ENCODE measurements at places on chromosomes 3 and 15.
A peak's percentile ranks its signal among the peaks of the same experiment; 100 is the strongest.

GRCh38 chr15:36612063-36612788 is 32.8 kb downstream of the CDIN1 start:
- DNase-seq, result no peak

GRCh38 chr15:73927476-73928240 is 1.4 kb downstream of the LOXL1 start:
- DNase-seq, result peak; percentile 65

- no peak for DNase-seq
These were observed 64.2 kb downstream of the HACD2 start for GRCh38 chr3:123520656-123521055.

DNA sequence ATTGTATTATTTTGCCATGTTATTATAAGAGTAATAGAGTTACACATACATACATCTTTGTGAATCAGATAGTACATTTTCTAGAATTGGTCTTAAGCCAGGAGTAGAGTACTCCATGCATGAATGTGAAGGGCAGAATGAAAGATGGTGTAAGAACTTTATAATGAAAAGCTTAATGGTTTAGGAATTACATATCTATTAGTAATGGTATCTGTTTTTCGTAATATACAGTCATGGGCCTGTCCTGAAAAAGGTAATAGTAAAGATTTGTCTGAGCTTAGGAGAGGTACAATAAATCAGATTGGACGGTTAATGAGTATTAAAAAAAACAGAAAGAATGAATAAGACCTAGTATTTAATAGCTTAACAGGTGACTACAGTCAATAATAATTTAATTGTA is 118.2 kb upstream of the PRTG start:
- no peak for DNase-seq

GRCh38 chr3:34650131-34650530 is 851.7 kb downstream of the PDCD6IP start:
- DNase-seq, result no peak

DNA sequence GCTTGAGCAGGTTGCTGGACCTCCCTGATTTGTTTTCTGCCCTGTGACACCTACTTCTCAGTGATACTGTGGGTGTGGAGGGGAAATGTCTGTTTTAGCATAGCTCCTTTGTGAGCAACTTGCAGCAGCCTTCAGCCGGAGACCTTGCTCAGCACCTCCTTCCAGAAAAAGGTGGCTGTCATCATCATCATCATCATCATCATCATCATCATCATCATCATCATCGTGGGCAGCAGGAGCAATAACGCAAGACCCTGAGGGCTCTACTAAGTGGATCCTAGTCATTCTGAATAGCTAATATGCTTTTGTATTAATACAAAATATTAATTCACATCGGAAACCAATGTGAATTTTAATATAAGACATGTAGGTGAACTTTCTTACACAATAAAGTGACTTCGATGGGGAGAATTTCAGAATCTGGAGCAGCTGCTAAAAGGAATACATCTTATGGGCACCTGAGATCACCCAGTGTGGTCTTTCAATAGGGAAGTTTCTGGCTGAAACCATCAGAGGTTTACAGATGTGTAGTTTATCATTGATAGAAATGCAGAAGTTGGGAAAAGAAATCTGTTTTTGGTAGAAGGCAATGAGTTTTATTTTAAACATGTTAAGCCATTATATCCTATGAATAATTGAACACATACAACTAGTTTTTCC is 8.6 kb downstream of the GABRR3 start:
- no peak for DNase-seq

DNA sequence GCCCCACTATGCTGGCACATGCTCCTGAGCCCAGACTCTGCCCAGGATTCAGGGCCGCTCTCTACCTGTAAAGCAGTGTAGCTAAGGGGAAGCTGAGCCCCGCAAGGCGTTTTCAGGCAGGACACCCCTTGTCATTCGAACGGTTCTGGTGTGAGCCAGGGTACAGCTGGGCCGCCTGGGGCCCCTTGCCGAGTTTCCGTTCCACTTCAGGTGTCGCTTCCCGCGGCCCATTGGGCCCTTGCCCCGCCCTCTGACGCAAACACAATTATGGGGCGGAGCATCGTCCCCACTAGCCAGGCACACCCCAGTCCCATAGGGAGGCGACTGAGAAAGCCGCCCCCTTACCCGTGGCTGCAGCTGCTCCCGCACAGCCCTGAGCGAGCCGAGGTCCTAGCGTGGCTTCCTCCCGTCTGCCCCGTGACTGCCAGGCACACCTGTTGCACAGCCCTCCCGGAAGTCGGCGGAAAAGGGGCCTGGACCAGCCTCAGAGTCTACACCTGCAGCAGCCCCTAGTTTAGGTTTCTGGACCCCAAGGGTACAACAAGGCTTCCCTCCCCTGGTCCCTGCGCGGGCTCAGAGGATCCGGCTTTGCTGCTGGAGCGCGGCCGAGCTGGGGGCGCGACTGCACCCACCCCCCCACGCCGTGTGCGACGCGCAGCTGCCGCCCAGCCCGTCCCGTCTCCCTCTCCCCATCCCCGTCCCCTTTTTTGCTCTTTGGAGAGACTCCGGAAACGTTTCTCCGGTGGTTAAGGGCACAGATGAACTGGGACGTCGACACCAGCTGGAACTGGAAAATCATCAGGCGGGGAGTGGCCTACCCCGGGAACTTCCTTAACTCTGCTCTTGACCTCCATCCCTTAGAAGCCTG is at the start of gene PLSCR2:
Gene PLSCR2 (minus strand): TSS at position 412 of the 868 bp plus-strand sequence. CDS start 9,657 bp downstream, outside the sequence.
- DNase-seq, result peak; percentile 85

GRCh38 chr15:42933886-42934667 is 13.5 kb upstream of the TTBK2 start:
- DNase-seq, result no peak

- no peak for DNase-seq
These were observed 11.6 kb downstream of the OXTR start for GRCh38 chr3:8757551-8758518.

GRCh38 chr3:117696851-117697407 is 987.4 kb downstream of the TUSC7 start:
- no peak for DNase-seq
